ENCODE measurements at places on chromosomes 5 and 9.

GRCh38 chr5:145925353-145925752, 11.0 kb upstream of the SH3RF2 start:
- DNase-seq: no peak

DNA sequence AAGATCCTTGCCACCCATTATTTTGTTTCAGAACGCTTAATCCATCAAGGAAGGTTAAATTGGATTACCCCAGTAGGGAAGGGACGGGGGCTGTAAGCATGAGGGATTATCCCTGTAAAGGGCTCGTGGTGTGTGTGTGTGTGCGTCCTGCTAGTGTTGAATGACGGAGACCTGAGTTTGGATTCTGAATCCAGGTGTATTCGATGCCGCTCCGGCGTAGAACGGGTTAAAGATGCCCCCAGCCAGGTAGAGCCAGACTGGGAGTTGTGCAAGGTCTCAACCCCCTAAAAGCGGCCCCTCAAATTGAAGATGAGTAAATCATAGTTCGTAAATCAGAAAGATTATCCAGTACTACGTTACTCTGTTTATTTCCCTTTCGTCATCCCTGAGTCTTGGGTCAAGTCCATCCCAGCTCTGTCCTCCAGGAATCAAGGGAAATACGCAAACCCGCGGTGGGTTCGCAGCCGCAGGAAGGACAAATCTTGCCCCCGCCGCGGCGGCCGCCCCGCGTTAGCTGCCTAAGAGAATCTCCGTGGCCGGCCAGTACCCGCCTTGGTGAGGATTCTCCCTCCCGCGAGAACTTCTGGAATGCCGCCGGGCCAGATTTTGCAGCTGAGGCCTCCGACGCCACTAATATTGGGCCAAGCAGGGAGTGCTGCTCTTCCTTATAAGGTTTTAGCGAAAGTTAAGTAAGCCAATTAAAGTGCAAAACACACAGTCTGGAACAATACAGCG, 586 bp upstream of the MTAP start:
- DNase-seq: no peak

DNA sequence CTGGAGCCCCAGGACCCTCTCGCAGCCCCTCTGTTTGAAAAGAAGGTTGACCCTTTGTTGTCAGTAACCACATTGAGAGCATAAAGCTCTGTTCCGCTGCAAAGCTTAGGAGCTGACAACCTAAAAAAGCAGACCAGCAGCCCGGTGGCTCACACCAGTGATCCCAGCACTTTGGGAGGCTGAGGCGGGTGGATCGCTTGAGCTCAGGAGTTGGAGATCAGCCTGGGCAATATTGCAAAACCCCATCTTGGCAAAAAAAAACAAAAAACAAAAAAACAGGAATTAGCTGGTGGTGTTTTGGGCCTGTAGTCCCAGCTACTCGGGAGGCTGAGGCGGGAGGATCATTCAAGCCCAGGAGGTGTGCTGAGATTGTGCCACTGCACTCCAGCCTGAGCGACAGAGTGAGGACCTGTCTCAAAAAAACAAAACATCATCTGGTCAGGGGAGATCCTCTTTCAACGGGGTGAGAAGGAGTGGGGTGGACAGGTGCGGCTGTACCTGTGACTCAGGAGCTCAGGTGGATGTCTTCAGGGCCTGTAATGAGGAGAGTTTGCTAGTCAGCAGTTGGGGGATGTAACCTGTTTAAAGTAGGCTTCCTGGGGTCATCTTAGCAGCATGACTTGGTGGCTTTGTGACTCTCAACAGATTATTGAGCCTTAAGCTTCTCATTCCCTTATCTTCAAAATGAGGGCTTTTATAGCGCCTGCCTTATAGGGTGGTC, 694 bp upstream of the REEP2 start:
- no peak for DNase-seq

DNA sequence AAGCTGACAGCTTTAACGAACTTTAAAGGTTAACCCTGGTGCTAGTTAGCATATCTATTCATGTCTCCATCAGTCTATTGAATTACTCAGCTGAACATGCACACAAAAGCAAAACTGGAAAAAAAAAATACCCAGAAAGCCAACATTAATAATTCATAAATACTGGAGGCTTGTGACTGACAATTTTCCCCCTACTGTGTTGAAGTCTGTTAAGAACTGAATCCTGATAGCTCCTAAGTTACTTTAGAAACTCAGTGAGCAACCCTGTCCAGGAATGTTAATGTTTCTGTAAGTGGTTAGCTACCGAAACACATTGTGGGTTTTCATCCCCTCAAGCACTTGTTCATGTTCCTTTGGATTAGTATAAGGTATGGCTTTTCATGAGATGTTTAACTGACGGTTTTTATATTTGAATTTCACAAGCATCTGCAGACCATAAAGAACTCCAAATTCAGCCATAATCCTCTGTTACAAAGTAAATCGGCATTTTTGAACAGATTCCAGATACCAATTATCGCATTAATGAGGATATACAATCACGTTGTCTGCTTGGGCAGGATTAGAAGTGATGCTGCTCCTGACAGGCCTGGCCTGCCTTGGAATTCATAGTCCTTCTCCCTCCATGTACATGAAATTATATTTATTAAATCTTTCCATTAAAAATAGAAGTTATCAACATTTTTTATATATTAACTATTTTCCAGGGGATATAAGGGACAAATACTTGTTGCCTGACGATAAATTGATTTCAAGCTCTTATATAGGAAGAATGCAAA, 331.2 kb downstream of the TLE4 start:
- DNase-seq: no peak

DNA sequence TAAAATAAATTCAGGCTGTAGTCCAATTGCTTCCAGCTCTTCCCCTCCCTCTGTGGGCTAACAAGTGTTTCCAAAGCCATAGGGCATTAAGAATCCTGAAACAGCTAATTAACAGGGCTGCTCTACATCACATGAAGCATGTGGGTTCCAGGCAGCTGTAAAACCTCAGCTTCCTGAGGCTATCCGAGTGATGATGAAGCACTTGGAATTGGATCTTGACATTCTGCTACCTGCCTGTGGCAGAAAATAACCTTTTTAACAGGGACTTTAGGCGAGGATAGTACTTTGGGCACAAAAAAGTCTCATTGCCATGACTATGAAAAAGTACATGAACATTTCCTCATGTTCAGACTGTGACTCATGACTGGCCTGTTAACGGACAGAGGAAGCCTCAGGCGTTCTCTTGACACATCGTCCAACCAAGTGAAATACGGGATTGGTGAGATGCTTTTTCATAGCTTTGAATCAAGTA, 107.2 kb downstream of the PDE4D start:
- no peak for DNase-seq

GRCh38 chr5:145938776-145939539, 2.6 kb downstream of the SH3RF2 start:
- no peak for DNase-seq

Data from activated naive CD4-positive, alpha-beta T cell (primary cell).